ENCODE measurements at places on chromosomes 5 and 9. TPM values are rescaled to one million over a fixed set of nuclear protein-coding genes. Genes with fewer than 3 reads are reported as not detected.

STPG3 gene
- total RNA-seq = not detected

NRG2 gene
- total RNA-seq = 0.80 TPM

SLC46A2 gene
- not detected for total RNA-seq

PARP8 gene
- 19.8 TPM for total RNA-seq

PRDM9 gene
- not detected for total RNA-seq

CCDC171 gene
- 3.5 TPM for total RNA-seq

ZFP37 gene
- 0.53 TPM for total RNA-seq

CCDC152 gene
- not detected for total RNA-seq

TAF11L9 gene
- not detected for total RNA-seq

ZMYND19 gene
- total RNA-seq = 15.8 TPM

FAM53C gene
- total RNA-seq = 19.1 TPM

GARIN3 gene
- total RNA-seq = not detected

LHX3 gene
- total RNA-seq = not detected

ACTL7B gene
- not detected for total RNA-seq

SLIT3 gene
- total RNA-seq = 6.8 TPM

COL5A1 gene
- total RNA-seq = 97.4 TPM

MGAT1 gene
- total RNA-seq = 142 TPM

C1QTNF3 gene
- total RNA-seq = 7.2 TPM

PGGT1B gene
- total RNA-seq = 15.9 TPM

AHRR gene
- 1.6 TPM for total RNA-seq

HTR1A gene
- not detected for total RNA-seq

SLC6A7 gene
- total RNA-seq = 15.7 TPM

CYSRT1 gene
- total RNA-seq = not detected

KCNN2 gene
- 0.40 TPM for total RNA-seq

All from Peyer's patch (tissue), 4 donors.